ENCODE measurements at places on chromosomes 13 and 19.

GRCh38 chr13:50829896-50830295 lies 13.6 kb downstream of the DLEU7 start:
- DNase-seq: no peak

GRCh38 chr19:54478677-54479266 lies 5.7 kb upstream of the CDC42EP5 start:
- DNase-seq: peak; percentile 50

- no peak for DNase-seq
These were observed 410.5 kb downstream of the KCNRG start for GRCh38 chr13:50425772-50426171.

GRCh38 chr13:48564056-48564455 lies 31.2 kb upstream of the RCBTB2 start:
- no peak for DNase-seq

- no peak for DNase-seq
These were observed 12.5 kb downstream of the DOCK9 start for GRCh38 chr13:98965325-98965724.

GRCh38 chr13:21753117-21753729 lies 82.3 kb downstream of the FGF9 start:
- DNase-seq: no peak

DNA sequence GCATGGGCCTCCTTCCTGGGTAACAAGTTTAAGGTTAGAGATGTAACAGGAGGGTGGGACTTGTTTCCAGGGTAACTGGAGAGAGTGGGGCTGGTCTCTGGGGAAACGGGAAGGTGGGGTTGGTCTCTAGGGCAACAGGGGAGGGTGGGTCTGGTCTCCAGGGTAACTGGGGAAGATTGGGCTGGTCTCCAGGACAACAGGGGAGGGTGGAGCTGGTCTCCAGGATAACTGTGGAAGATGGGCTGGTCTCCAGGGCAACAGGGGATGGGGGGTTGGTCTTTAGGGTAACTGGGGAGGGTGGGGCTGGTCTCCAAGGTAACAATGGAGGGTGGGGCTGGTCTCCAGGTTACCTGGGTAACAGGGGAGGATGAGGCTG lies 36.5 kb downstream of the SPTBN4 start:
- peak; percentile 49 for DNase-seq

- DNase-seq: no peak
These were observed 56.8 kb downstream of the TNFSF13B start for GRCh38 chr13:108326309-108326708.

- no peak for DNase-seq
These were observed 309.4 kb upstream of the KLF12 start for GRCh38 chr13:74443631-74444030.

GRCh38 chr13:100722517-100722916 lies 47.9 kb upstream of the TMTC4 start:
- DNase-seq: no peak

GRCh38 chr19:4715529-4716221 lies 8.0 kb downstream of the DPP9 start:
- no peak for DNase-seq

DNA sequence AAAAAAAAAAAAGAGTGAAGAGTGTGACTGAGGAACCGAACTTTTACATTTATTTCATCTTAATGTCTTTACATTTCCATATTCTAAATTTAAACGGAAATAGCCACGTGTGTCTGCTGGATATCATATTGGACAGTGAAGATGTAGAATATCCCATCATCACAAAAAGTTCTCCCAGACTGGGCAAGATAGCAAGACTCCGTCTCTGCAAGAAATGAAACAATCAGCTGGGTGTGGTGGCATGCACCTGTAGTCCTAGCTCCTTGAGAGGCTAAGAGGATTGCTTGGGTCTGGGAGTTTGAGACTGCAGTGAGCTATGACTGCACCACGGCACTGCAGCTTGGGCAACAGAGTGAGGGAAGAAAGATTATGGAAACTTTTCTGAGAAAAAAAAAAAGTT lies 3.9 kb downstream of the ZNF579 start:
- no peak for DNase-seq

GRCh38 chr19:49114630-49115363 lies 627 bp downstream of the LIN7B start:
- peak; percentile 50 for DNase-seq

GRCh38 chr19:14181906-14182305 lies 24.1 kb downstream of the ADGRL1 start:
- DNase-seq: no peak

GRCh38 chr13:22107549-22107948 lies 436.7 kb downstream of the FGF9 start:
- DNase-seq: no peak

DNA sequence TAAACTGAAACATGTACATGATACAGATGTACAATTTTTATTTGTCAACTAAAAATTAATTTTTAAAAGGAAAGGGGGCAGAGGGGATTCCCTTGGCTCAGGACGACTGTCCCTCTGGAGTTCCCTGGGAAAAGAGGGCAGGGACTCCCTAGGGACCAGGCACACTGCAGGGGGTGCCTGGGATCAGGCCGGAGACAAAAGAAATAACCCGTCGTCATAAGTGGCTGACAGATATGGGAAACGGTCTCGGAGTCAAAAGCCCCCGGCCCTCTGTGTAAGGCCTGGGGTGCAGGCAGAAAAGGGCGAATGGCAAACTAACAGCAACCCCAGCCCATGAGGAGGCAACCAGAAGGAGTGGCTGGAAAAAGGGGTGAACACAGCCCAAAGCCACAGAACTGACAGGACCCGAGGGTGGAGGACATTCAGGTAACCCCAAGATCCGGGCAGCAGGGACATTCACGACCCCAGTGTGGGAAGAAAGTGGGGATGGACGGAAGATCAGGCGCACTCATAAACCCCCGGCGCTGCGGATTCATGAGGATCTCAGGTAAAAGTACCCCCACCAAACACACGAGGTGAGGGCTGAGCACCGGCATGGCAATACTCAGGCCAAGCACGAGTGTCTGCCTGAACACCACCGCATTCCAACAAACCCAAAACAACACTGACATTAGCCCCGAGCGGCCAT lies 6.7 kb downstream of the MLLT1 start:
- no peak for DNase-seq

DNA sequence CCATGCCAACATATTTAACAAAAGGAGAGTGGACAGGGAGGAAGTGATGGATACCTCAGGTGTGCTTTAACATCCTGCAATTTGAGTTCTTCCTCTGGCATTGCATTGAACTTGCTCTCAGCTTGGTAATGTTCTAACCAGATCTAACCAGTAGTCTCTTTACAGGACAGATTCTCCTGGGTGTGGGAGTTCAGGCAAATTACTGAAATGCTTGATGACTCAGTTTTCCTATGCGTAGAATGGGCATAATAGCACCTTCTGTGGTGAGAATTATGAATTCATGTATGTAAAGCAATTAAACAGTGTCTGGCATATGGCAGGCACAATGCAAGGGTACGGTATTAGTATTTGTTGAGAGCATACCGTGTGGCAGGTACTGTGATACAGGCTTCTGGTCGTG lies 3.6 kb downstream of the AKAP11 start:
- DNase-seq: no peak

GRCh38 chr19:6392221-6393073 lies 517 bp downstream of the GTF2F1 start:
- DNase-seq: peak; percentile 32

DNA sequence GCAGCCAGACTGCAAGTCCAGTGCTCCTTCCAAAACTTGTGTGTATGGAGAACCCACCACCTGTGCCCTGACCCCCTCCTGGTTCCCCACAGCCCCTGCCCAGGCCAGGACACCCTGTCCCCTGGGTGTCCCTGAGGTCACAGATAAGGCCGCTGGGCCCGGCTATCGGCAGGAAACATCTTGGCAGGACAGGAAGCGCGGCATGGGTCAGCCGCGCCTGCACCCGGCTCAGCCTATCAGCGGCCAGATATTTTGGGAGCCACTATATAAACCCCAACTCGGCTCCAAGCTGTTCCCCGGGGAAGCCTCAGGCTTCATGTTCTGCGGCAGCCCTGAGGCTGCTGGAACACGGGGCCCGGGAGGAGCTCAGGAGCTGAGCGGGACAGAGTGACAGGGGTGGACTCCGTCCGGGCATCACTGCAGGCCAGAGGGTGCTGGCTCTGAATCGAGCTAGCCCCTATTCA lies 60.8 kb downstream of the AP1M1 start:
- DNase-seq: peak; percentile 94

GRCh38 chr19:51479531-51480331 lies 1.4 kb downstream of the CEACAM18 start:
- DNase-seq: no peak

GRCh38 chr19:56993851-56994250 lies 125.9 kb upstream of the USP29 start:
- DNase-seq: no peak

GRCh38 chr13:36769126-36769525 lies 49.9 kb upstream of the RFXAP start:
- no peak for DNase-seq

GRCh38 chr13:45042539-45042938 lies 53.2 kb downstream of the GPALPP1 start:
- no peak for DNase-seq

DNA sequence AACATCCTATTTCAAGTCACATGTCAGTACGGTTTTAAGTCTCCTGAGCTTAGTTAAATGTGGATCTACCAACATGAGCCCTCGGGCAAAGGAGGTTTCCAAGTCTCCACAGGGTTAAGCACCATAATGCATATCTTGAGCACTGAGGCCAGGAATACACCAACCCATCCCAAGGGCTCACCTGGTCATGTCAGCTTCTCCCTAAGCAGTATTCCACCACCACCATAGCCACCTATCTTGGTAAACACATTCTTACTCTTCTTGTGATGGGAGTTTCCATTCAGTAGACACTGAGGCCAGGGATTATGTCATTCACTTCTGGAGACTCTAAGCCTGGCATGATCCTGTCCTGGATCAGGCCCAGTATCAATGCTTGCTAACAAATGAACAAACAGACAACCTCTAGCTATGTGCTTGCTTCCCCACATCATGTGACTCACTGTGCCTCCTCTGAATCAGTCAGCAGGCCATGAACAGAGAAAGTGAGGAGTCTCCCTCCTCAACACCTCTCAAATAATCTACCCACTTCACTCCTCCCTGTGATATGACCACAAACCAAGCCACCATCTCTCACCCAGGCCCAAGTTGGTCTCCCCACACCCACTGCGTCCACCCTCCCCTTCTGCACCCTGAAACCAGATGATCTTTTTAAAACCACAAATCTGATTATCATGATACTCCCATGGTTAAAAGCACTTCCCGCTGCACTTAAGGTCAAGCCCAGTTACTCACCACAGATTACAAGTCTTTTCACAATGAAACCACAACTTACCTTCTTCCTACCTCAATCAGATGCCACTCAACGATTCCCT lies 5.8 kb downstream of the PEG3 start:
- no peak for DNase-seq

DNA sequence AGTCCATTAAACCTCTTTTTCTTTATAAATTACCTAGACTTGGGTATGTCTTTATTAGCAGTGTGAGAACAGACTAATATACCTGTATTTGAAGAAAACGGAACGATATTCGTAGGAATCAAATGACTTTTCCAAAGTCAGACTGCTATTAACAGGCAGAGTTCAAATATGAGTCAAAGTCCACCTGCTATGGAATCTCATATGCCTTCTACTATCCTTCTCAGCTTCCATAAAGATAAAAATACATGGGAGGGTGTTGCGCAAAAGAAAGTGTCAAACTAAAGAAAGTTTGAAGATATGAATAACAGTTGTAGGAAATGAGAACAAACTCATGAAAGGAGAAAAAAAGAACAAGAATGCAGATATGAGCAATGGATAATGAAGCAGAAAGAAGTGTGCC lies 704.6 kb downstream of the EFNB2 start:
- DNase-seq: no peak

DNA sequence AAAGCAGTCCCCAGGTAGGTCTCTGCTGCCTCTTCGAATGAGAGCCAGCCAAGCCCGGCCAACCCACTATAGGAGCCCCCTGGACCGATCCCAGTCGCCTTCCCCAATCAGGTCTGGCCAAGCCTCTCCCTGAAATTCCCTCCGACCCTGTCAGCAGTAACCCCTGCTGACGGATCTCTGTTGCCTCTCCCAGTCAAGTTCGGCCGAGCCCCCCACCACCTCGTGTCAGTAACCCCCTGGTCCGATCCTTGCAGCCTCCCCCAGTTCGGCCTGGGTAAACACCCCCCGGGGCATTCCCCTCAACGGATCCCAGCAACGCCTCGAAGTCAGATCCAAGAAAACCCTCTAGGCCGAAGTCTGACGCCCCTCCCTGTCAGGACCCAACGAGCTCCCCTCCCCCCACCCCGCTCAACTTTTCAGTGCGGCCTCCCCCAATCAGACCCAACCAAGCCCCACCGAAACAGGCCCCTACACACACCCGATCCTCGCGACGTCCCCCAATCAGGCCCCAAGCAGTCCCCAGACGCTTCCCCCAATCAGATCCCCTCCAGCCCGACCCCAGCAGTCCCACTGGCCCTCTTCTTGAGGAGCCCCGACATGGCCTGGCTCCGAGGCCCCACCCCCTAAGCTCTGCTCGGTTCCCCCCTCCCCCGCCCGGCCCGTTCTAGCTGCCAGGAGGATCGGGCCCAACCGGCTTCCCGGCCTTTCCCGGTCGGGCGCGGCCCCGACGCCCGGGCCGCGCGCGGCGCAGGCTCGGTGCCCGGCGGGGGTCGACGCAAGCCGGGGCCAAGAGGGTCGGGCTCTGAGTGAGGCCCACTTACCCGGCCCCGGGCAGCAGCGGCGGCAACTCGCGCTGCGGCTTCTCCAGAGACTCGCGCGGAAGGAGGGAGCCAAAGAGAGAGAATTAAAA lies 1.8 kb downstream of the TNPO2 start:
- peak; percentile 86 for DNase-seq

GRCh38 chr13:40657951-40658350 lies 8.5 kb downstream of the FOXO1 start:
- DNase-seq: no peak
